SW 1271 (cell line): ENCODE measurements at places on chromosomes 5 and 9.

DNA sequence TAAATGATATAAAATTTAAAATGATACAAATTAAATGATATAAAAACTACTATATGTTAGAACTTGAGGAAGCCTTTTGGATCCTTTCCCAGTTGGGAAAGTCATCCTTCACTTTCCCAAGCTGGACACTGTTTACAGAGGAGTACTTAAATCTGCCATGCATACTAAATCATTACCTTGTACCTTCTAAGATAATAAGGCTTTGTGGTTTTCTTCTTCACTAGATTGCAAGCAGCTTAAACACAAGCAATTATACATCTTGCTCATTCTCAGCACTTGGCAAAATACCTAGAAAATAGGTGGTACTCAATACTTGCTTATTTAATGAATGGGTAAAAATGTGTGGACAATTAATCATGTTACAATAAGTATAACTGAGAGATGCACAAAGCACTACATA, 666.8 kb downstream of the PTPRD start:
- DNase-seq: no peak

DNA sequence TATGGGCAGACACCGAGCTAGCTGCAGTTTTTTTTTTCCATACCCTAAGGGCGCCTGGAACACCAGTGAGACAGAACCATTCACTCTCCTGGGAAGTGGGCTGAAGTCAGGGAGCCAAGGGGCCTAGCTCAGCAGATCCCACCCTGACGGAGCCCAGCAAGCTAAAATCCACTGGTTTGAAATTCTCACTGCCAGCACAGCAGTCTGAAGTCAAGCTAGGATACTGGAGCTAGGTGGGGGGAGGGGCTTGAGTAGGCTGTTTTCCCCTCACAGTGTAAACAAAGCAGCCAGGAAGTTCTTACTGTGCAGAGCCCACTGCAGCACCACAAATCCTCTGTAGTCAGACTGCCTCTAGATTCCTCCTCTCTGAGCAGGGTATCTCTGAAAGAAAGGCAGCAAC, 151.7 kb upstream of the HCN1 start:
- DNase-seq: no peak

- no peak for DNase-seq
Observed at GRCh38 chr5:34583167-34583566, 73.0 kb upstream of the RAI14 start.

DNA sequence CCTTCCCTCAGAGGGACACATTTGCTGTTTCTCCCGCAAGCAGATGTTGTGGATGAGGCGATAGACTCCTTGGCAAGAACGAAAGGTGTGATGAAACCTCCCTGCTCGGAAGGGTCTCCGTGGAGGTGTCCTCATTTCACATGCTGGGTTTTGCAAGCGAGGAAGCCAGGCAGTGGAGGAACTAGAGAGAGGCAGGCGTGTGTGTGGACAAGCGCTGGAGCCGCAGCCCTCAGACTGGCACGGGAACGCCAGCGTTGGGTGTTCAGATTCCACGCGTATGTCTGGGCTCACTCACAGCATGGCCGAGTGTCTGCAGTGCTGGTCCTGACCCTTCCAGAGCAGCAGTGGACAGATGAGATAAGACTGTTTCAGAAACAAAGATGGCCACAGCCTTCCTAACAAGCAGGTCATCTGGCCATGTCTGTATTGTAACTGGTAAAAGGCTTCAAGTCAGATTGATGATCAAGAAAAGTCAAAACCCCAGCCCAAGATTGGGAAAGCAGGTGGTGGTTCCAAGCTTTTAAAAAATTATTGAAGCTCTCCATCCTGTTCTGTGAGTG, 35.0 kb upstream of the NCS1 start:
- no peak for DNase-seq

DNA sequence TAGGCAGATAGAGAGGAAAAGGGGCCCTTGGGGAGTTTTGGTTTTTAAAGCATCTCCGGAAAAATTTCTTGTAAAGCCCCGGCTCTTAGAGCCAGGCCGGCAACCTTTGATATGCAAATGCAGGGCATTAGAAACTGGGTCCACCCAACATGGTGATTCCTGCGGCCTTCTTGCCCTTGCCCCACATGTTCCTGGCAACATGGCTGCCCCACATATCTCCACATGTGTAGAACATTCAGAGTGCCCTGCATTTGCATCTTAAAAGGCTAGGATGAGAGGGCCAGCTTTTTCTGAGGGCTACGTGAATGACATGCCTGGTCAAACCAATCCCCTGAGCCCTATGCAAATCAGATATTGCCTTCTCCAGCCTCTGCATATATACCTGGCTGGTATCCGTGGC, 5.0 kb upstream of the SNAPC3 start:
- DNase-seq: no peak

GRCh38 chr9:31519011-31519410, 865.4 kb upstream of the ACO1 start:
- no peak for DNase-seq
